ENCODE measurements at places on chromosomes 5 and 9.

- DNase-seq: no peak
Measured at GRCh38 chr9:135944444-135945252, 16.5 kb downstream of the UBAC1 start.

GRCh38 chr9:86201474-86202337 lies 57.8 kb downstream of the C9orf153 start:
- no peak for DNase-seq

DNA sequence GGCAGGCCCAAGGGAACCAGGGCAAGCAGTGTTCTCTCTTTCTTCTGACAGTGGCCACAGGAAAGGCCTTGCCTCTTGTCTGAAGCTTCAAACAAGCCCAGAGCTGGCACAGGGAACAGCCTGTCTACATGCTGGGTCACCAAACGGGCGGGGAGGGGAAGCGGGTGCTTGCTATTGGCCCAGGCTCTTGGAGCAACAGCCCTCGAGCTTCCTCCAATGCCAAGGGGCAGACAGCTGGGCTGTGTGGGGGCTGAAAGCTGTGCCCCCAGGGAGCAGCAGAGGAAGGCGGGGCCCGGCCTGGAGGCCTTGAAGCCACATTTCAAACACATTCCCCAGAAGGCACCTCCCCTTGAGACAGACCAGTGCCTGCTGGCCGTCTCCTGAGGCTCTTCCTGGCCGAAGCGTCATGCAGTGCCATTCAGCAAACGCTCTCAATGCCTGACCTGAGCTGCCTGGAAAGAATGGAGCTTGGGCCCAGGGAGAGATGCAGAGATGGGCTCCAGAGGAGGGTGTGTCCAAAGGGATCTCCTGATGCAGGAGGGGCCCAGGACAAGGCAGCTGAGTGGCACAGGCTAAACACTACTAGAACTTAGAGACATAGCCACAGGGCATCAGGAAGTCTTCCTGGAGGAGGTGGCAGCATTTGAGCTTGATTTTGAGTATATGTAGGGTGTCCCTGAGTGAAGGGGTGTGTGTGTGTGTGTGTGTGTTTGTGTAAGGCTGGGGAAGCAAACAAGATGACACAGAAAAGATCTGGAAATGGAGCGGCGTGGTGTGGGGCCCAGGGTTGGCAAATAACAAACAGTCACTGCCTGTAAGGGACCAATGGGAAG lies 2.5 kb downstream of the FIBCD1 start:
- peak; percentile 70 for DNase-seq

DNA sequence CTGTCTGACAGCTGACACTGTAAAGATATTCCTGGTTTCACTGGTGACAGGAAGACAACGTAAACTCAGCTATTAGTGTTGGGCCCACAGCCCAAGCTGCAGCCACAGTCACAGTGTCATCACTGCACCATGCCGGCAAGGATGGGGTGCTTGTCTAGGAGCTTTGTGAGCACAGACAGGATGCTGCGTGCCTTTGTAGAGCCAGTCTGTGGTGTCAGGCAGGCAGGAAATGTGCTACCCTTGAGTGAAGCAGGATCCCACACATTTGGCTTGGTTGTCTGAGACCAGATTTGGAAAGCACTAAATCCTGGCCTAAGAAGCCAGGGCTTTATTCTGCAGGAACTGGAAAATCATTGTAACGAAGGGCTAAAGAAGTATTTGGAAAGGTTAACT lies 121.6 kb upstream of the ADAMTS16 start:
- no peak for DNase-seq

- DNase-seq: no peak
Measured at GRCh38 chr5:38547257-38547656, 9.2 kb downstream of the LIFR start.

DNA sequence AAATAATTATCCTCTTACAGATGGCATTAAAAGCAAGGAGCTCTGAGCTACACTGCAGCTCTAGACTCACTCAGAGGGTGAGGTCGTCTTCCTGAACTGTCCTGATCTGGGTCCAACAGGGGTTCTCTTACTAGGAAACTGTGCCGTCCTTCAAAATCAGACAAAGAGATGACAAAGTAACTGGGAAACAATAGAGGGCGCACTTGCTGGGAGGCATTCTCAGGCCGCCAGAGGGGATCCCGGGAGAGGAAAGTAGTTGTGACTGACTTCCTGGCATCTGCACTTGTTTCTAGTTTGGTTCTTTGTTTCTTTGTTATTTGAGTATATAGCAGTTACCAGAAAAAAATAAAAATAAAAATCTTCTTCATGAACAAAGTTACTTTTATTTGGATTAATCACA lies 142.9 kb upstream of the MSX2 start:
- no peak for DNase-seq

GRCh38 chr9:86098824-86099700 lies at the start of gene GOLM1:
Gene GOLM1, minus strand, starts transcription at chr9:86099558. Its CDS starts 20,238 bp downstream, at chr9:86079320.
- DNase-seq: peak; percentile 64

GRCh38 chr9:125460346-125460745 lies 198.7 kb downstream of the GAPVD1 start:
- peak; percentile 47 for DNase-seq

DNA sequence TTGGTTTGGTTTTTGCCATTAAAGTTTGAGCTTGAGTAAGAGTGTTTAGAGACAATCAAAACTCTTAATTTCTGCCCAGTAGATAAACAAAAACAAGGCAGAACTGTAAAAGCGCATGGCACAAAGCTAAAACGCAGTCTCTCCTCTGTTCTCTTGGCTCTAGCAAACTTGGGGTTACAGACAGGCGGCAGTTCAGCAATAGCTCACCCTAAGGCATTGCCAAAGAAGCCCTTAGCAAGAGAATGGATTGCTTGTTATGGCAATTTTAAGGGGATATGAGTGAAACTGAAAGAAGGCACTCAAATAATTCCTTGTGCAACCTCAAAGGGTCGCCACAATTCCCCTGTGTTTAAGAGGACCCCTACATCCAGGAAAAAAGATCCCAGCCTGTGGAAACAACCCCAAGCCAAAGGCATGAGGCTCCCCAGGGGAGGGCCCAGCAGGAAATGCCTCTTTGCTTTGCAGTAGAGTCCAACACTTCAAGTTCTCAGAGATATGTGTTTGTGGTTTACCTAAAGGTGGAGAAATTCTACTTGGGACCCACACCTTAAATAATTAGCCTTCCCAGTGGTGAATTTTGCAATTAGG lies 317.0 kb upstream of the MPDZ start:
- no peak for DNase-seq

GRCh38 chr5:150137168-150137957 lies 18.3 kb downstream of the PDGFRB start:
- DNase-seq: peak; percentile 79

DNA sequence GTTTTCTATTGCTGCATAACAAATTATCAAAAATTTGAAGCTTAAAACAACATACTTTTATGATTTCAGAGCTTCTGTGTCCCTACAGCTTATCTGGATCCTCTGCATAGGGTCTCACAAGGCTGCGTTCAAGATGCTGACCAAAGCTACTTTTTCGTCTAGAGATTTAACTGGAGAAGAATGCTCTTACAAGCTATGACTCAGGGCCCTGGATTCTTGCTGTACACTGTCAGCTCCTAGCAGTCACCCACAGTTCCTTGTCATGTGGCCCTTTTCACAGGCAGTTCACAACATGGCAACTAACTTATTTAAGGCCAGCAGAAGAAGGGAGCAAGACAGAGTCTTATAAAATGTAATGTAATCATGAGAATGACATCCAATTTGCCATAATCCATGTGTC lies 70.8 kb upstream of the FAM174A start:
- peak; percentile 39 for DNase-seq

DNA sequence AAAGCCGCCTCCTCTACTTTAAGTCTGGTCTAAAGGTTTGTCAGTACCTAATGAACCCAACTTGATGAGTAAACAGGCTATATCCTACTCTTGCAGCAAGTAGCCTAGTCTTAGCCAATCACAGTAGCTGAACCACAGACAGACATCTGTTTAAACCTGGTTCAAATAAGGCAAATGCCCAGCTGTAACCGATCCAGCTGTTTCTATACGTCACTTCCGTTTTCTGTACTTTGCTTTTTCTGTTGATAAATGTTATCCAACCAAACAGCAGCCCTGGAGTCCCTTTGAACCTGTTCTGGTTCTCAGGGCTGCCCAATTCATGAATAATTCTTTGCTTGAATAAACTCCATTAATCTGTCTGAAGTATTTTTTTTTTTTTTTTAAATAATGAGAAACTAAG lies 76.9 kb upstream of the EQTN start:
- DNase-seq: no peak

DNA sequence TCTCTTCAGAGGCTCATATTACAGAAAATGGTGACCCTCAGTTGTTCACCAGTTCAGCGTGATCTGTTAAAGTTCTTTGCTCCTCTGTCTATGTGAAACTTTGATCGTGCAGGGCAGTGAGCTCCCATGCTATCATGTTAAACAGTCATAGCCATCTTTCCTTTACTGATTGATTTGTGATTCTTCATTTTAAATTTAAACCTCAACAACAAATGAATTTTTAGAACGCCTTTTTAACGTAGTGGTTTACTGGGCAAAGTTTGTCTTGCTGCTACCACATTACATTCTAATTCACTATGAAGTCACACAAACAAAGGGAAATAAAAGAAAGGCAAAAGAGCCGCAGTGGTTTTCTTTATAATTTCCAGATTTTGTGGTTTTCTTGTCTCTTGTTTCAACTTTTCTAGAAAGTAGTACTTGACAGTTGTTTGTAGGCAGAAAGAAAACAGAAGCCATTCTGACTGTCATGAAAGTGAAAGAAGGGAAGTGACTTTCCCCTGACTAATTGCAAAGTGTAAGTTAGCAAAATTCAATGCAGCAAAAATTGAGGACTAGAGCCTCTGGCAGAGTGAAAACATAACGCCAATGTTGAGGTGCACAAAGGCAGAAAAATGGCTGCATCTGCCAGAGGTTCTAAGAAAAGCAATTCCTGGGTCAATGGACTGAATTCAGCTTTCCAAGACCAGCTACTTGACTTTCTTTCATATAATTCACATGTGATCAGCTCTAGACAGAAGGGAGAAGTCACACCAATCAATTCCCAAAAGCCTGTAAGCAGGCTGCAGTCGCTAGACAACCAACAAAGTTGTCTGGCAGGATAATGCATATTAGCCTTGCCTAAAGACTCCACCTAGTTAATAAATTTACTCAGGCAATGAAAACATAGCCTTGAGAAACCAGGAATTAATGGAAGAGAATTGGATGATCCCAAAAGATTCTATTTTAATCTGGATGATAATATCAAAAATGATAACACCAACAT lies 7.1 kb upstream of the IFNA6 start:
- DNase-seq: peak; percentile 4

DNA sequence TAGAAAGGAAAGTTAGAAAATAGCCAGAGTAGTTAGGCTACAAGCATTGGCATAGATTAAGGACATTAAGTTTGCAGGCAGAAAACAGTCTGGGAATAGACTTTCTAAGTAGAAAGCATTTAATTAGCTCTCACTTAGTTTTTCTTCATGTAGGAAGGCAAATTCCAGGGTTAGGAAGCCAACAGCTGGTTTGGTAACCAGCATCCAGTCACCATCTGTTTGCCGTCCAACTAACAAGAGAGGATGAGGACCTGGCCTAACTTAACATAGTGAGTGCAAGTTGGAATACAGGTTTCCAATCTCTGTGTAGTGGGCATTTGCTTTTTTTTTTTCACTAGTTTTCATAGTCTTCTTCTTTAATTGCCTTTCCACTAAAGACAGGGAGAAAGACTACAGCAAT lies 121.7 kb upstream of the NR3C1 start:
- no peak for DNase-seq

- no peak for DNase-seq
Measured at GRCh38 chr9:137669261-137669672, 50.5 kb downstream of the EHMT1 start.

GRCh38 chr9:93124793-93125192 lies 9.3 kb downstream of the NINJ1 start:
- DNase-seq: no peak

DNA sequence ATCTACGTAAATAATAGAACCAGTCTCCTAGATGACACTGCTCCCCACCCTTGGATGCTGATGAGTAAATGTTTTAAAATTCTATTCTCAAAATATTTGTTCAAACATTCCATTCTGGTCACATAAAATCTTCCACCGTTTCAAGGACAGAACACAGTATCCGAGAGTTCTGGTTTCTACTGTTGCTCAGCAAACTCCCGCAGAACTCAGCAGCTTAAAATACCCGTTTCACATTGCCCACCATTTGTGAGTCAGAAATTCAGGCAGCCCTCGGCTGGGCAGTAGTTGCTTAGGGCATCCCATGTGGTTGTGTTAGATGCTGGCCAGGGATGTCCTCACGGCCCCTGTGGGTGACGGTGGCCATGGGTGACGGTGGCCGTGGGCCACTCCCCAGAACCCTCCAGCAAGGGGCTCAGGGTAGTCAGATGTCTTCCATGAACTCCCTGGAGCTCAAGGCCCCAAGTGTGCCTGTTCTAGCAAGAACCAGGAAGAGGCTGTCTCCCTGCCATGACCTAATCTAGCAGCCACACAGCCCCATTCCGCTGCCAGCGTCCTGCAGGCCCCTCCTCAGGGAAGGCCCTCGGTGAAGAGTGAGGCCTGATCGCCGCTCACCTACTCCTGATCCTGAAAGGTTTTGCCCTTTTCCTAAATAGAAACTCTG lies 17.4 kb downstream of the MGAT1 start:
- peak; percentile 64 for DNase-seq

- no peak for DNase-seq
Measured at GRCh38 chr5:949815-950560, 57.3 kb downstream of the TRIP13 start.

DNA sequence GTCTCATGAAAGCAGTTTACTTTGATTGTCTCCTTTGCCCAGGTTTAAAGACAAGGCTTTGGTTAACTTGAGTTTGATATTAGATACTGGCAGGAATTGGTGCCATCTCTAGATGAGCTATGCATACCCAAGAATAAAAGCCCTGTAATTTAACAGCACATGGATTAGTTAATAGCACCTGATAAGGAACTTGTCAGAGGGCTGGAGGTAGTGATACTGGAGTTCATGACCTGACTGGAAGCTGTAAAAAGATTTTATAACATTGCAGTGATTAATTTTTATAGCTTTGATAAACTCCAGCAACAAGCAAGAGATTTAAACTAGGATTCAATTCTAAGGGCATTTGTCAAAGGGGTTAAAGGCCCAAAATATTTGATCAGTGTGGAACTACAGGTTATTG lies 34.9 kb upstream of the SYK start:
- DNase-seq: no peak

GRCh38 chr9:89844075-89844474 lies 239.3 kb downstream of the GADD45G start:
- DNase-seq: no peak
